ENCODE measurements at places on chromosomes 12 and 14. TPM values are rescaled to one million over a fixed set of nuclear protein-coding genes. Genes with fewer than 3 reads are reported as not detected.

The CIROP gene
- not detected for total RNA-seq

The KRT82 gene
- not detected for total RNA-seq

The GLI1 gene
- total RNA-seq, result 0.49 TPM

The AGAP2 gene
- total RNA-seq, result 0.72 TPM

The SMCO2 gene
- not detected for total RNA-seq

The PMCH gene
- total RNA-seq, result not detected

The PTMS gene
- total RNA-seq, result 151 TPM

The PRKD1 gene
- total RNA-seq, result 4.3 TPM

The KCNA5 gene
- not detected for total RNA-seq

DNA sequence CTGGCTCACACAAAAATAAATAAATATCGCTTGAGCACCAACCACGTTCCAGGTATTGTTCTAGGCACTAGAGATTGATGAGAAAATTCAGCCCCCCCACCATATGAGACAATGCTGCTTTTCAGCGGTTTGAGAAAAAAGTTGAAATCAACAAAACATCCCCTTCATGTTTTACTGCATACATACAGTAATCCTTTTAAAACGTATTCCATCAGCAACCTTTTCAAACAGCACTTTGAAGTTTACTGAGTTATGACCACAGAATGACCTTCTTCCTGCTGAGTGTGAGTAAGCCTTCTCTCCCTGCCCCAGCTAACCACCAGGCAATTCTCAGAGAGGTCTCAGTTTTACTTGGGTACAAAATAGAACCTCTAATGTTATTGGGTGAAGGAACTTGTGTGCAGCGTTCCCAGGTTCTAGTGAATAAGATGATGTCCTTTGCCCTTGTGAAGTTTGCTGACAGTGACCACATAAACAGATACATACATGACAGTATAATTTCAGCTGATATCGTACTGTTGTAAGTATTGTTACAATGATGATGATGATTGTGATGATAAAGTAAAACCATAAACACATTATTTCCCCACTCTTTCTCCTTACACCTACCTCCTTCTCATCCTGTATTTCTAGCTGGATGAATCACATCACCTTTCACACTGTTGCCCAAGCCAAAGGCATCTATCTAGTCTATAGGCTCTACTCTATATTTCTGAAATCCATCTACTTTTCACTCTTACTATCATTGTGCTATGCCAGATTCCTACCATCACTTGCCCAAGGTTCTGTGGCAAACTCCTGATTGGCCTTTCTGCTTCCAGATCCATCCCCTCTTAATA is 124.4 kb upstream of the KRR1 start:
- peak; percentile 95 for DNase-seq

DNA sequence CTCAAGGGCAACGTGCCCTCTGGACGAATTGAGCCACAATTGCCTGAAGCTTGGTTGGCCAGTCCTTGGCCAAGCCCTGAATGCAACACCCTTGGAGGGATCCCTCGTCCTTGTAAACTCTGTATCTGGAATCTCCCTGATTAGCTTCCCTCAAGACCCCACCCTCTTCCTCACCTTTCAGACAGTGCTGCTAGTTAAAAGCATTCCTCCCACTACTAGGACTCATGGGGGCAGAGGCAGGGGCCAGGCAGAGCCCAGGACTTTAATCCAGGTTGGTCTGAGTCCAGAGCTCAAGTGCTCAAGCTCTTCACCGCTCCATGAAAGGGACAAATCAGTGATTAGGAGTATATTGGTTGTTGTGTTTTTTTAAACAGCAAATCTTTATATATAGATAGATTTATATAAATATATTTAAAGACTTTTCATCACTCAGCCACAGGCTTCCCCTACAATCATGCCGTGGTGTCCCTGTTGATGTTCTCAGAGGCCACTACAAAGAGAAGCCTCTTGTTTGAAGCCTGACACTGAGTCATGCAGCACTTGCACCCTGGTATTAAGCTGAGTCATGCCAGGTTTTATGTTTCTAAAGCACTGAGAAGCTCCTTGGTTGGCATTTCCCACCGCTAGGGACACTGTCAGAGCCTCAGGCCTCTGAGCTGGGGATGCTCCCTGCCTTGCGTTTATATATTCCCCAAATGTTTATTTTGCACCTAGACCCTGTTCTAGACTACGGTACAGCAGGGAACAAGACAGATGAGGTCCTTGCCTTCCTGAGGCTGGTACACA is 53.8 kb upstream of the GSC start:
- peak; percentile 36 for DNase-seq

DNA sequence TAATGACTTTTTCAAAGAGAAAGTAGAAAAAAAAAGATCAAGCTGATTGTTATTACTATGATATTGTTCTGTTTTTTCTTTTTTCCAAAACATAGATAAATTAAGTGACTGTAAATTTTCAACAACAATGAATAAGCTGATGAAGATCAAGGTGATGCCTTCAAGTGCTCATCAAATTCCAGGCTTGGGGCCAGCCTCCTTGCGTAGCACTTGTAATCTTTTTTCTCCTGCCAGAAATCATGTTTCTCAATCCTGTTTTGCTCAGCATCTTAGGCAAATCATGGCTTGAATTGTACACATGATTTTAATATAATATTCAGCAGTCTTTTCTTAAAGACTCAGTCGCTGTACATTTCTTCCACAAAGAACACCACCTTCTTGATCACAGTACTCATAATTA is 333.2 kb downstream of the NPAS3 start:
- no peak for DNase-seq

- DNase-seq, result no peak
These were observed 89.0 kb downstream of the SETD3 start for GRCh38 chr14:99391671-99392070.

- no peak for DNase-seq
These were observed 27.4 kb downstream of the RAB21 start for GRCh38 chr12:71782017-71782416.

DNA sequence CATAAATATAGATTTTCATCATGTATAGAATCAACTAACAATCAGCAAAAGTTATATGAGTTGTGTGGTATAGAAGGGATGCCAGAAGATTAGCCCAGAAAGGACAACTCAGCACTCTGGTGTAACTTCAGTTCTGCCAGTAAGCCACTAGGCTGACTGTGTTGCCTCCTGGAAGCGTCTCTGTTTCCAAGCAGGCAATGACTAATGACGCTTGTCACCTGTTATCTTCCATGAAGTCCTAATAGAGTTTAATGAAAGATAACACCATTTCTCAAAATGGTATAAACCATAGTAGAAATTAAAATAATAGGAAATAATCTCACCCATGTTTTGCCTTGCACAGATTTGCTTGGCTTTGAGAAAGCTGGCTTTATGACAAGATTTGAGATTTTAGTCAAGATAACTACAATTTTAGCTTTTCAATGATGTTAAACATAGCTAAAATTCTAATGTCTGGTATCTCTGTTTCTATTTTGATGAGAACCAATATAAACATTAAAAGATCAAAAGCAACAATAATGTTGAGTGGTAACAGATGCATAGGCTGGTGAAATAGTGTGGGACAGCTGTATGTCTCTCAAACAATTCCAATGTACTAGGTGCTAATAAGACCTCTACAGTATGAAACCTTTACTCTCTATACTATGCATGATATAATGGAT is 9.0 kb upstream of the RNU6-7 start:
- DNase-seq, result no peak

GRCh38 chr12:49975318-49975761 is 2.6 kb downstream of the AQP6 start:
- no peak for DNase-seq

- no peak for DNase-seq
These were observed 8.5 kb downstream of the ZFYVE21 start for GRCh38 chr14:103724116-103724515.
